Renal cortex interstitium (tissue), 15 donors: ENCODE measurements at places on chromosomes 2 and 18.

DNA sequence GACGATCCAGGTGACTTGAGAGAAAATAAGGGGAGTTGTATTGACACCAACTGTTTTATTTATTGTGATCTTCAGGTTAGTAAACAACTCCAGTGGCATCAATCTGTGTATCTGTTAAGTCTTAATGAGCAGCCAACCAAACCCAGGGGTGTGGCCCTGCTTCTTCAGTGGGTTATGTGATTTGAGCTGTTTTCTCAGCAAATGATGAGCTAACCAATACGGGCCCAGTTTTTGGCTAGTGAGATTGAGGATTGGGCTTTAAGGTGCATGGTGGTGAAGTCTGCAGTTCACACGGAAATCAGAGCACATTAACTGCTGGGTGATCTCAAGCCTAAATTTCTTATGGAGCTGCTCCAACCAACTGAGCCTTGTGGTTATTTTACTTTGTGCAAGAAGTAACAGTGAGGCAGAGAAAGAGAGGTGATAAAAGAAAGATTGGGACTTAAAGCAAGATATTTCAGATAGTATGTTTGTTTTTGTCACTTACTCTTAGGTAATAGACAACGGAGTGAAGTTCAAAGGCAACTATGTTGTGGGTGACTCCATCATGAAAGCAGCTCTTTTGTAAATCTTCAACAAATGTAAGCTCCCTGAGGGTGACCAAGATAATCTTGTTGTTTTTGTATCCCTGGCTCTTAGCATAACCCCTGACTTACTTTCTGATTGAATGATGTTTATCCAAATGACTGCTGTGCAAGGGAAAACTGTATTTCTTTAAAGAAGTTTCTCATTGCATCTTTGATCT, 2.4 kb downstream of the MTCL1 start:
- no peak for DNase-seq

DNA sequence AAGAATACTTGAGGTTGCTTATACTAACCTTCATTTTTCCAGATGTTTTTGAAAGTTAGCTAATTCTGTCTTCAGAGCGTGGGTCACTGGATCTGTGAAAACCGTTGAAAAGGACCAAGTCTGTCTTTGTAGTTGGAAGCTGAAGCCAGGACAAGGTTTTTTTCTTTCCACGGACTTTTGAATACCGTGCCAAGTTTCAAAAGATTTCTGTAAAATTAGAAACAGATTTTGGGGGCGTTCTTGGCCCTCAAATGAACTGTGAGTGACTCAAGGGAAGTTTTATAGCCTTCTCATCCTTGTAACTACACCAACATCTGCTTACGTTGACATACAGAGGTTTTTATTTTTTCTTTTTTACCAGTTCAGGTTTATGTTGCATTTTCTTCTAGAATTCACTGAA, at the start of gene FAP:
Gene FAP, minus strand, starts transcription at position 152 of the 400 bp plus-strand sequence. Its CDS starts 118 bp downstream, at position 34.
- DNase-seq = no peak

DNA sequence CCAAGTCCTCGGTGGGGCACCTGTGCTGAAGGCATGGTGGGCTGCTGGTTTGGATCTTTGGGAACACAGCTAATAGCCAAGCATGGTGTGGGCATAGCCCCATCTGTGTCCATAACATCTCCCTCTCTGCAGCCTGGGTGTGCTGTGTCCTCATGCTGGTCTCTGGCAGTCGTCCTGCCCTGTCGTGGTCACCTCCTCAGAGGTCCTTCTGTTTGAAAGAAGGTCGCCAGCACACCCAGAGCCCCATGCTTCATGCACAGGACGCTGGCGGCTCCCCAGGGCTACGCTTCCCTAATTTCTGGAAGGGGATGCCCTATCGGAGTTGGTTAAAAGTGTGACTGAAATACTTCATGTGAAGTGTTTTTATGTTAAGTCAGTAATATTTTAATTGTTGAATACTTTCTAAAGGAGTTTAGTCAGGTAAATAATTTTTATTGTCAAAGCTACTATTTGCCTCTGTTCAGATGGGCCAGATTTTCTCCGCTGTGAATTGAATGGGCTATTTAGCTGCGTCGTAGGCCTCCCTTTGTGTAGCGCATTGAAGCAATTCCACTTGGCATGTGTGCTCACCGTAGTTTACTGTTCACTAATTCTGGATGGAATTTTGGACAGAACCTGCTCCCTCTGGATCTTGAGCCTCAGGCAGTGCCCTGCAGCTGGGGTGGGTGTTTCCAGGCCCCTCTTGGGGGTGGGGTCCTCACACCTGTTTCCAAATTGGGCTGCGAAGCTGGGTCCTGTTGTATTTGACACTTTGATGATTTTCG, 81.9 kb downstream of the WDSUB1 start:
- DNase-seq = no peak

DNA sequence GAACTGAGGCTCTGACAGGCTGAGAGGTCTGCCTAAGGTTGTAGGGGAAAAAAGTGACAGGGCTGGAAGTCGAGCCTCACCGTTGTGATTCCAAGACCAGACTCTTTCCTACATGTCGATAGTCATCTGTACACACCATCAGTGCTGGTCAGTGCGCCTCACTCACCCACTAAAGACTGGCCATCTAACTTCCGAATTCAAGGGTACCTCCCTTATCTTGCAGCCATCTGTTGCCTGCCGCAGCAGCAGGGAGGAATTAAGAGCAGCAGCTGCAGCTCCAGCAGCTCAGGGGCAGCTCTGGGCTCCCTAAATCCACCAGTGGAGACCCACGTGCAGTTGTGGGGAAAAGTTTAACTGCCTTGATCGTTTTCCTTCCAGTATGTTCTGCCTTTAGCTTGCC, 32.6 kb upstream of the GPR39 start:
- DNase-seq = no peak

DNA sequence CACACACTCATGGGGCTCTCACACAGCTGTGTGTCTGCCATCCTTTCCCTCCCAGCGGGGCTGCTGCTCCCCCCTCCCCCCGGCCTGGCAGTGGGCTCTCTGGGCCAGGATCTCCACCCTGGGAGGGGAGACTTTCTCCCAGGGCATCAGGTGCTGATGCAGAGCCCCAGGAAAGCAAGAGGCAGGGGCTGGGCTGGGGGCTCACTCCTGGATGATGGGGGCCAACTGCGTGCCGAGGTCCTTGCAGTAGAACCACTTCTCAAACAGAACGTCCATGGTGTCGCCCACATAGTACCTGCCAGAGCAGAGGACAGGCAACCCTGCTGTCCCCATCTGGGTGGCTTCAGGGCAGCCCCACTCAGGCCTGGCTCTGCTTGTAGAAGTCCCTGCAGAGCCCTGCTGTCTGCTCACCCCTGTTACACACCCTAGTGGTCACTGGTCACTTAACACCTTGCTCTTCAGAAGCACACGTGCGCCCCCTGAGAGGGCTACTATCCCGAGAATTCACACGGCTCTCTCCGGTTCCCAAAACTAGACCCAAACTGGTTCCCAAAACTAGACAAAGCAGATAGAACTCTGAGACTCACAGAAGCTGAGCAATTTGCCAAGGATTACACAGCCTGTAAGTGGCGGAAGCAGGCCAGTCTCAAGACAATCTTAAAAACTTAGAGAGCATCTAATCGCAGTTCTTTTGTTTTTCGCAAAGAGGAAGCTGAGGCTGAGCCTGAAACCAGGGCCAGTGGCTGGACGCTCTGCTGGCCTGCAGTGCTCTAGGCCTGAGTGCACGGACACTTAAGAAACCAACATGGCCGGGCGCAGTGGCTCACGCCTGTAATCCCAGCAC, 6.6 kb upstream of the OXER1 start:
- no peak for DNase-seq

GRCh38 chr18:55833543-55833942, 245.6 kb upstream of the TCF4 start:
- no peak for DNase-seq

DNA sequence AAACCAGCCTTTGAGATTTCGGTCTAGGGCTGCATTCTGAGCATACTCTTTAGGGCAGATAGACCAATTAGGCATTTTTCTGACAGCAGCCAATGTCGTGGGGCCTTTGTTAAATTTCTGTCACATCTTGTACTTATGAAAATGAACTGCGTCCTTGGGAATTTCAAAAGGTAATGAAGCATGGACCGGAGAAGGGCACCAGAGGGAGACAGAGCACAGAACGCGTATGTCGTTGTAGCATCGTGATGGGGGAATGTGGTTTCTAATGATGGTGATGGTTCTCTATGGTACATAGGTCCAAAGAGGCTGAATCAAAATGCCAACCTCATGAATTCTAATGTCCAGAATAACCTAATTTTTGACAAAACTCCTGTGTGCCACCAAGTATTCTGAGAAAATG, 483.9 kb upstream of the CRIM1 start:
- no peak for DNase-seq

GRCh38 chr2:229519655-229520430, 194.5 kb downstream of the DNER start:
- DNase-seq = no peak

DNA sequence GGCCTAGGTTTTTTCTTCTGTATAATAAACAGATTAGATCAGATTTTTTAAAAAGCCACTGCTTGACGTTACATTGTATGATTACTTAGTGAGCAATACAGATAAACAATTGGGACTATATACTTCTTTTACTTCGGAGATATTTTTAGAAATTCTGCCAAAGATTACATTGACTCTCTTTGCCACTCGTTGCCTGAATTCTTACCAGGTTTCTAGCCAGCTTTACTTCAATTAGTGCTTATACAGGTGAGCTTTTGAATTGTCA, 156.6 kb downstream of the HAUS1 start:
- no peak for DNase-seq

- DNase-seq = no peak
Measured at GRCh38 chr18:45839414-45840395, 14.2 kb downstream of the SIGLEC15 start.
